NCI-H1092 treated with DMSO at 0.1 percent for 48 hours (cell line): ENCODE measurements at places on chromosomes 12 and 14.

- DNase-seq: peak; percentile 33
These were observed 106.6 kb downstream of the GLT1D1 start for GRCh38 chr12:128959901-128960300.

DNA sequence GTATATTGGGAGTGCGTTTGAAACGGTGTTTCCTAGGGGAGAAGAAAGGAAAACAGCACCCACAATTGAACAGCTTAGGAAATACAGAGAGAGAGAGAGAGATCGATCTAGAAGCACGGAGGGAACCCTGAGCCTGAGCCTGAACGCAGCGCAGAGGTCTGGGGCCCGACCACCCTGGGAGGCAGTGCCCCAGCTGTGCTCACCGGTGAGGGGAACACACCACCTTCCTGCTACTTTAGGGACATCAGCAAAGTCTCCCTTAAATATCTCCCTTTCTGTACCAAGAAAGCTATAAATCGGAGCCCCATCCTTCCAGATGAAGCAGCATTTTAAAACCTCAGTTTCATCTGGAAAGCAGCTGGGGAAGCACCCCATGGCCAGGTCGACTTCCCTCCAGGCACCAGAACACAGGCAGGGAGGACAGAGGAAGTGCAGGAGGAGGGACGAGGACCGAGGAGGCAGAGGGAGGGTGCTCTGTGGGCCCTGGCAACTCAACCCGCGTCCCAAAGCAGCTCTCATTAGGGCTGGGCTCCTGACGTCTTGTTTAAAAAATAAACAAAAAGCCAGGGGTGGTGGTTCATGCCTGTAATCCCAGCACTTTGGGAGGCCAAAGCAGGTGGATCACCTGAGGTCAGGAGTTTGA lies 12.2 kb downstream of the RIMBP2 start:
- DNase-seq: no peak

- no peak for DNase-seq
These were observed 35.4 kb downstream of the TM7SF3 start for GRCh38 chr12:26978801-26979200.

DNA sequence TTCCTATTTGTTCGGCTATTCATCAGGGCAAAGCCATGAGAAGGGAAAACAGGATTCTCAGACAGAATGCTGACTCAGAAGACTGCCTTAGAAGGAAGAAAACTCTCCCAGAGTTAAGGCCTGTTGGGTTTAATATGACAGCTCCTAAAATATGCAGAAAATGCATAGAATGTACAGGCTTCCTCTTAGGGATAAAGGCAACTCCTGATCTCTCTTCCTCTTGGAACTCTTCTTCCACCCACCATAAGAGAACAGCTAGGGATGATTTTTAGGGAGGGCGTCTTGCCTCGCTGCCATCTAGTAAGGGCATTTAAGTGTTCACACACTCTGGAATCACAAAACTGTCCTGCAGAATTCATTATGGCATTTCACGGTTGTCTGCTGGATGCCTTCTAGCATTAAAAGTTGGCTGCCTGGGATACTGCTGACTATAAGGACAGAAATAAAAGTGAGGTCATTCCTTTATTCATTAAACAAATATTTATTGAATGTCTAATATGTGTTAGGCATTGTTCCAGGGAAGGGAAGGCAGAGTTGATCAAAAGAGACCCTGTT lies 73.7 kb downstream of the DCAF5 start:
- no peak for DNase-seq

- no peak for DNase-seq
These were observed 97.5 kb downstream of the ADCK1 start for GRCh38 chr14:77897374-77897773.

DNA sequence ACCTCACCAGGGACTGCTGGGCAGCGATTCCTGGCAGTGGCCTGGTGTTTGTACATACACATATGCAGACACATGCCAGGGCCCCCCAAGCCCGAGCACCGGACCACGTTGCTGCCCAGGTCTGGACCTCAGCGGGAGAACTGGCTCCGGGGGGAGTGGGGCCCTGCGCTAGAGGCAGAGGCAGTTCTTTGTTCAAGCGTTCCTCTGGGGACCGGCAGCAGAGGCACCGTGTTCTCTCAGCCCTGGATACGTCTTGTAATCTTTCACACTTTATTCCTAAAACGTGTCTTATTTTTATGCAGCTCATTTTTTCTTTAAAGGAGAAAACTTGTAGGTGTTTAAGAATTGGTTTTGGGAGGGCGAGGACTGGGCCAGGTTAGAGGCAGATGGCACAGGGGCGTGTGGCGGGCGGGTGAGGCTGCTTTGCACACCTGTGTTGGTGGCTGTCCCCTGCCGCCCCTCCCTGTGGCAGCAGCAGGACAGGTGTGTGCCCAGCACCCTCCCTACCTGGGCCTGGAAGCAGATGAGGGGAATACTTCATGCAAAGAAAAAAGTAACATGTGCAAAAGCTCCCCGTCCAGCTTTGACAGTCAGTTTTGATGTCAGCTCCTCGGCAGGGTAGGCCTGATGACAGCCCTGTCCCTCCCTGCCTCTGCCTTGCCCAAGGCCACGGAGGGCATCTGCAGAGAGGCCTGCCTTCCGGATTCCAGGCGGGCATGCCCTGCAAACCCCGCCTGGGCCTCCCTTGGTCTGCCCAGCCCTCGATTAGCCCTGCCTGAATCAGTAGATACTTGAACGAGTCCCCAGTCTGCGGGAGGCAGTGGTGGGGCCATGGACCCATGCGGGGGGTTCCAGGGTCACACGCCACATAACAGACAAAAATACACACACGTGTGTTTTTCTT lies 7.0 kb upstream of the PUS1 start:
- DNase-seq: no peak

DNA sequence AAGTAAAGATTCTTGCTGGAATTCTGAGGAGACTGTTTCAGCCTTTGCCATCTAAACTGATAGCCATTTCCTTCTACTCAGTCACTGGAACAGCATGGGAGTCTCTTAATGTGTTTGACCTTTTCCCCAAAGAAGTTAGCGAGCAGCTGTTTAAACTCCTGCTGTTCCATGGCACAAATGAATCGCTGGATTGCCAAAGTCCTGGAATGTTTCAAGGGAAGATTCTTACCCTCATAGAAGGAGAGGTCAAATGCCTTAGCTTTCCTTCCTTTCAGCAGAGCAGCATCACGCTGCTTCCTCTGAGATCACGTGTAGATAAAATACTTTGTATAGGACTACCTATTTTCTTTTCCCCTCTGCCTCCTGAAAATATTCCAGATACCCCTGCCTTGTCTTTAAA lies 10.5 kb upstream of the NR2C1 start:
- no peak for DNase-seq

- no peak for DNase-seq
These were observed 208.3 kb downstream of the LRIG3 start for GRCh38 chr12:58711974-58712373.

GRCh38 chr14:33475623-33476022 lies 475.3 kb downstream of the EGLN3 start:
- DNase-seq: peak; percentile 59

DNA sequence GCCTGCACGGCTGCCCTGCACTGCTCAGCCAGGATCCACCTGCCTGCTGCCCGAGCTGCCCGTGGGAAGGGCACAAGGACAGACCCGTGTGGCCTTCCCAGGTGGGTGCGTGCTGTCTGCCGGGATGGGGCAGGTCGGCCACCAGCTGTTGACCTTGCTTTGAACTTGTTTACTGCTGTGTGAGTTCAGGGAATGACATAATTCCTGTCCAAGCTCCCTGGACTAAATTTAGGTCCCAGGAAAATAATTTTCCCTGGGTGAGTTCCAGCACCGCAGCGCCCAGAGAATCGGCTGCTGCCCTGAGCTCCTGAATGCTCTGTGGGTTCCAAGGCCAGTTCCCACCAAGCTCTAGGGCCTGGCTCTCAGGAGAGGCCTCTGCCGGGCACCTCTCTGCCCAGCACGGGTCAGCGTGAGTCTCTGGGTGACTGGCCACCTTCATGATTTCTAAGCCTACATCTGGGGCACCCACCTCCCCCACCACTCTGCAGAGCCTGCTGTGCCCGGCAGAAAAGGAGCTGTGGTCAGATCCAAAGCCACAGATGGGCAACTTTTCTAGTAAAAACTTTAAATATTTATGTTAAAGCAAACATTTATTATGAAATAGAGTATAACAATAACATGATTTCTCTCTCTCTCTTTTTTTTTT lies 27.2 kb upstream of the MLXIP start:
- no peak for DNase-seq

DNA sequence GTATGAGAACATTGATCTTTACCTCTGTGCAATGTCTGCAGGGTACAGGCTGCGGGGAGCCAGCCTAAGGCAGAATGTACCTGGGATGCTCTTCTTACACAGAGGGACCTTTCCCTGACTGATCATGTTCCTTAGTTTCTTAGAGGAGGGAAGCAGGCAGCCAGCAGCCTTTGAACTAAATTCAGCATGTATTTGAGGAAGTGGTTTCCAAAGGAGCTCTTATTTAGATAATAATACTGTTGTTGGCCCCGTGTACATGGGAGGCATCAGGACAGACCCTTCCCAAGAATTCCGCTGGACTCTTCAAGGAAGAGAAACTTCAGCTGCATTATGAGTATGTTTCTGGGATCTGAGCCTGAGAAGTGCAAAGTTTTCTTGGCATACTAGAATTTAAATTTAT lies 98.8 kb downstream of the CCDC92 start:
- no peak for DNase-seq

DNA sequence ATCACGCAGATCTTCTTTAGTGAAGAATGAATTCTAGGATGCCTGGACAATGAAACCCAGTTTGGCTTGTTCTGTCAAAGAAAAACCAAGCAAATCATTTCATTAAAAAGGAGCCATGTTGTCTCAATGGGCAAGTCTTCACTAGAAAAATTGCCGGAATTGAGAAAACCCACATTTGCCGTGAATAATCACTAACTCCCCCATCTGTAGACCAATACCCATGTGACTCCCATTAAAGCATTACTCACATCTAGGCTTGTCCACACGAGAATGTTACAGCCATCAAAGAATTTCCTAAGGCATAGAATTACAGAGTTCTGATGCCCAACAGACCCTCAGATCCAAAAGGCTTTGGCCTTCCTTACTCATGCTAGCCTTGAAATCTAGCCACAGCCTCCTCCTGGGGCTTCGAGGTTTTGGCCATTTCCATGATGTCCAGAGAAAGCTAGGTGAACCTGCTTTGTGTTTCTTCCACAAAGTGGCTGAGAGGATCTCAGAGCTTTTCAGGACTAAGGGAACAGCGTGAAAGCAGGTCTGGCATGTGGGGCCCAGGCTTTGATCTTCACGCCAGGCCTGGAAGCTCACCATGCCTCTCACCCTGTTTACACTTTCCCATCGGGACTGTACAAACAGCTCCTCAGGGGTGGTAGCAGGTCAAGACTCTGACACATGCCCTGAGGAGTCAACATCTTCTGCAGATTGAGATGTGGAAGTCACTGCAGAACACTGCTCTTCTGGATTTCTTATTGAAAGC lies 12.1 kb downstream of the SLC7A8 start:
- DNase-seq: no peak
